Cortex of kidney (tissue), 1 donor: ENCODE measurements at places on chromosomes 6 and 20.

DNA sequence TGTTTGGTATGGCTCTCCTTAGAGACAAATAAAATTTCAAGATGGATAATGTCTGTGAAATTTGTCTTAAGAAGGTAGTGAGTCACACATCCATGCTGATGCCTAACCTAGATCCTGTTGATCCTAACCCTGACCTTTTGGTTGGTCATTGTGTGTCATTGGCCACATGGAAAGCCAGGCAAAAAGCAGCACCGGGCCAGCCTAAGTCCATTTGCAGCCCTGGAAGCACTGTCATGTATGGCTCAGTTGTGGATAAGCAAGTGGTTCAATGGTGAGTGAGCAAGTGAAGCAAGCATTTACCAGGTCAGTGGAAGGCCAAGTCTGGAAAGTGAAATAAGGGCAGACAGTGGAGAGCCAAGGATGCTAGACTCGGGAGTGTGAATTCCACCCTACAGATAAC, 12.1 kb upstream of the XRN2 start:
- DNase-seq: no peak

DNA sequence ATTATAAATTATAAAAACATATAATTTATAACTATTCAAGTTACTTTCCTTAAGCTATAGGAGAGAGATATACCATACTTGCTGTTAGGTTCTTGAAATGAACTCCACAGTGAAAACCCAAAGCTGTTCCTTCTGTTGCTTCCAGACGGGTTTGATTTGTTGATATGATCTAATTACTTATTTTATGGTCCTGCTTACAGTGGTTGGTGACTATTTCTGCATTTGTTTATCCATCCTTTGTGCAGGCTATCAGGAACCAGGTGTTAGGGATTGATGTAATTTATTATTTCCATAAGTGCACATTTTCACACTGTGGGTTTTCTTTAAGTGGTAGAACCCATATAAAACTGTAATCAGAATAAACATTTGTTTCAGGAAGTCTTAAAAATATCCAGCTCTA, 167.1 kb downstream of the KIF6 start:
- no peak for DNase-seq

- DNase-seq: no peak
These were observed 3.1 kb downstream of the LAMP5 start for GRCh38 chr20:9517297-9518162.

DNA sequence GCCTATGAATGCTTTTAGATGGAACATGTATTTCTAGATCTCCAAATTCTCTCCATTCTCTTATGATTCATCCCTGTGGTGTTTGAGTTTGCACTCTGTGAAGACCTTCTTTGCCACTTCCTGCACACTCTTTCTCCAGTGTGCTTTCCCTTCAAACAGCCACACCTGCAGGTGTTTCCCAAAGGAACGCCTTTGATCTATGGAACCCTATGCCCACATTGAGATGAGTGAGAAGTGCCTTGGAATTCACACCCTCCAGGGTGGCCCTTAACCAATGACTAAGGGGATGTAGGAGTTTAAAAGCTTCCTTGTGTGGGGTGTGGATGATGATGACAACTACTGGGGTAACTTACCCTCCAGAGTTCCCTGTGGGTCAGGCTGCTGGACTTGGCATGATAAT, 570.1 kb downstream of the DHX35 start:
- no peak for DNase-seq

DNA sequence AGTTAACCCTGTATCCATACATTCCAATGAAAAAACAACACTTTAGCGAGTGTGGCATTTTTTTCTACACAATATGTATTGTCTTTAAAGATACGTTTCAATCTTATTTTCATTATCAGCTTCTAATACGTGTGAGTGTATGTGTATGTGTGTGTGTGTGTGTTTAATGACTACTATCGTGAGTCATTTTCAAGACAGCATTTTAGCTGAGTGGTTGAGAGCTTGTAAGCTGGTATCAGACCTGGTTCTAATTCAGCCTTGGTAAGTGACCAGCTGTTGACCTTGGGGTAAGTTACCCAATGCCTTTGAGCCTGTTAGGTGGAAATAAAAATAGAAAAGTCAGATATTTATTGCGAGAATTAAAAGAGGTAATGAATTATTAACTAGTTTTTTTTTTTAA, 320.0 kb upstream of the NT5E start:
- DNase-seq: no peak

GRCh38 chr6:149711711-149712110, 6.2 kb downstream of the LATS1 start:
- DNase-seq: no peak

DNA sequence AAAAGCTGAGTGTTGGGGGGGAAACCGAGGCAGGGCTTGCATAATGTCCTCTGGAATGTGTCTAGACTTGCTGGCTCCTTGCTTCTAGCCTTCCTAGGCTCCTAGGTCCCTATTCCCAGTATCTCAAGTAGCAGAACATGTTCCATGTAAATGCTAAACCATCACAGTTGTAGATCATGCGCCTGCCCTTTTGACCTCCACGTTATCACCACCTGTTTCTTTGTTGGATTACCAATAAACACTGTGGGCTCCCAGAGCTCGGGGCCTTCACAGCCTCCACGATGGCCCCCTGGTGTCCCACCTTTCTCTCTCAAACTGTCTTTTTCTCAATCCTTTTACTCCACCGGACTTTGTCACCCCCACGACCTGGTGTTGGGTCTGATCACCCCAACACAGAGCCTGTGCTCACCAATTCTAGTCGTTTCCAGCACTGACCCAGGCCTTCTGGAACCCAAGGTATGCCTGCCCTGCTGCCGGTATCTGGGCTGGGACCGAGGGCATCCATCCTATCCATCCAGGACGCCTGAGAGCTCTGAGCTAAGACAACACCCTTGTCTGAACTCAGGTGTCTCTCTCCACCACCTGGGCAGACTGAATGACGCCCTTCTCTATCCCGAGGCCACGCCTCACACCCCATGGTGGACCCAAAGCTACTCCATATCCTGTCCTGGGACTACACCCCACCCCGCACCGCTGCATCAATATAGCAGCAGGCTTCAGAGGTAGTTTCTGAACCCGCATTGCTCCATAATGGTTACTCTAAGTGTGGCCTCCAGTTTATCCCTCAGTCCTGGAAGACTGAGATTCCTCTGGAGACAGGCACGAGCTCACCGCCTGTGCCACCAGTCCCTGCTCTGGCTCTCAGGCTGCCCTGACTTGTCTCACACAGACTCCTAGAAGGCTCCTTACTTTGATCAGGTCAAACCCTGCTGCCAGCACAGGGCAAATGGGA, 9.3 kb upstream of the PRR18 start:
- DNase-seq: no peak
